ENCODE measurements at places on chromosomes 5 and 9.

DNA sequence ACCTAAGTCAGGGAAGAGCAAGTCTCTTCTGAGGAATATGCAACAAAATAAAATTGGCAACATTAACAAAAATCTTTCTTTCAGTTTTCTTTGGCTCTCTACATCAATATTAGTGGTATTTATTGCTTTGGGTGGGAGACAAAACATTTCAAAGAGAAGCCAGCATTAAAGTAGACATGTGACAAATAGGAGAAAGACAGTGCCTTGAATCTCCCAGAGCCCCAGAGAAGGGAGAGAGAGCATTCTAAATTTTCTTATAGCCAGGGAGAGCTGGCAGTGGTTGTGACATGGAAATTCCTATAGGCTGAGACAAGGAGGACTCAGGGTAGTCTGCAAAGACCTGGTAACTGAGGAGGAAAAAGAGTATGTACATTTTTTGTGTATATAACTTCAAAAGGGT is 79.4 kb upstream of the NREP start:
- no peak for DNase-seq

- no peak for DNase-seq
Measured at GRCh38 chr5:38458174-38458573, 98.3 kb downstream of the LIFR start.

- DNase-seq, result no peak
Measured at GRCh38 chr5:7014611-7015010, 301.4 kb downstream of the TENT4A start.

GRCh38 chr5:110043025-110043424 is 353.3 kb downstream of the MAN2A1 start:
- DNase-seq, result no peak

- no peak for DNase-seq
Measured at GRCh38 chr5:72478684-72479083, 28.5 kb downstream of the ZNF366 start.

DNA sequence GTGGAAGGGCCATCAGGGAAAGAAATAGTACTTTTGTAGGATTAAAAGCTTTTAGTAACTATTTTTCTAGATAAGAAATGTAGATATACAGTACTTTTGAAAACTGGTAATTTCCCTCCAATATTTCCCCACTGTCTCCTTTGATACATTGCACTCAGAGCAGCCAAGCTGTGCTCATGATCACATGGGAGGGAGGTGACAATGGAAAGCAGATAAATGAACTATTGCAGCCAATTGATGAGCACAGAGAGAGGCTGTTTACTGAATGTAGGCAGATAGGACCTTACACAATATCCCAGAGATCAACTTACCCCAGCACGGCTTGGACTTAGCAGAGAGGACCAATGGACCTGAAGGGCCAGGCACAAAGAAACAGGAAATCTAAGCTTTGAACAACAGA is 178.0 kb upstream of the NREP start:
- no peak for DNase-seq

- no peak for DNase-seq
Measured at GRCh38 chr9:20335668-20336332, 286.5 kb downstream of the MLLT3 start.

All from T-helper 17 cell (primary cell).